Central memory CD4-positive, alpha-beta T cell (primary cell): ENCODE measurements at places on chromosomes 16 and 17.

GRCh38 chr17:64339516-64340490 lies 50.9 kb downstream of the PECAM1 start:
- no peak for DNase-seq

DNA sequence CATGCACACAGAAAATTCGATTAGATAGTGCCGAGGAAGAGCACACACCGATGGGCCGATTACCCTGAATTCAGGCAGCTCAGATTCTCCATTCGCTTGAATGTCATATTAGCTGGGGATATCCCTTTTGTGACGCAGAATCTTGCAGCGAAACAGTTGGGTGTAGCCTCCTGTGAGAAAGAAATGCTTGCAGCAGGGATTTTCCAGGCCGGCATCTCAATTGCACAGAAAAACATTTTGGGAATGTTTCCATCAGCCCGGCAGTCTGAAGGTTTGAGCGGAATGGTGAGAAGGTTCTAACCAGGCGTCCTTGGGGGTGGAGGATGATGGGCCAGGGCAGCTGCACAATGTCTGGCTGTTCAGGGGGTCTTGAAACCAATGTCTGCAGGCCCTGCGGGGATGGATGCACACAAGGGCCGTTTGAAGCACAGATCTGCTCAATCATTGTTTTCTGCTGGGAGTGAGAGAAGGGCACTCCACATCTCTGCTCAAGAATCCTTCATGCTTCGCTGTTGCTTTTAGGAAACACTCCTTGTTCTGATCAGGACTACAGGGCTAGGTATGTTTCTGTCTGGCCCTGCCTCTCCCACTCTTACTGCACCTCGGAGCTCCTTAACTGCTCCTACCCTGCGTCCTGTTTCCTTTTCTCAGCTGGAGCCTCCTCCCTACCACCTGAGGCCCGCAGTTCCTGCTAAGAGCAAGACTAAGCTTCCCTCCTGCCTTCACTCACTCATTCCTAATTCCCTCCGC lies 94.6 kb downstream of the CMIP start:
- no peak for DNase-seq

GRCh38 chr17:47279062-47279801 lies 25.6 kb downstream of the ITGB3 start:
- DNase-seq, result no peak

- no peak for DNase-seq
Measured at GRCh38 chr16:70664325-70665112, 18.2 kb downstream of the IL34 start.

GRCh38 chr16:7390974-7391373 lies 58.3 kb downstream of the RBFOX1 start:
- DNase-seq, result no peak

- DNase-seq, result no peak
Measured at GRCh38 chr17:13592427-13592826, 9.3 kb downstream of the HS3ST3A1 start.
